Renal cortex interstitium (tissue), 15 donors: ENCODE measurements at places on chromosomes 13 and 19. TPM values are rescaled to one million over a fixed set of nuclear protein-coding genes. Genes with fewer than 3 reads are reported as not detected.

Gene TRPC4
- 4.5 TPM for polyA plus RNA-seq

Gene ECSIT
- polyA plus RNA-seq: 48.1 TPM

GRCh38 chr19:49017041-49017665 lies at the start of gene LHB:
LHB (minus strand) TSS chr19:49017091; CDS start chr19:49017081, 10 bp downstream.
- DNase-seq: no peak

Gene APOE
- 456 TPM for polyA plus RNA-seq

Gene CYP2S1
- 0.86 TPM for polyA plus RNA-seq

DNA sequence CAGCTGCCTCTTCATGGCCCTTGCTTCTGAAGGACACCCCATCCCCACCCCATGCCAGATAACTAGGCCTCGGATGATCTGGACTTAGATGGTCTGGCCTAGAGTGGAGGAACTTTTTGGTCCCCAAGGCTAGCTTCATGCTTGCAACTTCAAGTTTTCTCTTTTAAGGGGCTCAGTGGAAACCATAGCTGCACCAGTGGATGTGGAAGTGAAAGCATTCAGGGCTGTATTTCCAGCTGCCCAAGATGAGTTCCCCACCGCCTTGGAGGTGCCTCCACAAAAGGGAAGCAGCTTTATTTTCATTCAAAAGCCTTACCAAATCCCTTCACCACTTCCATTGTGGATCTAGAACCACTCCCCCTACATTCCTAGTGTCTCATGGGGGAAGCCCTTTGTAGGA lies 17.6 kb upstream of the GSX1 start:
- DNase-seq: no peak

DNA sequence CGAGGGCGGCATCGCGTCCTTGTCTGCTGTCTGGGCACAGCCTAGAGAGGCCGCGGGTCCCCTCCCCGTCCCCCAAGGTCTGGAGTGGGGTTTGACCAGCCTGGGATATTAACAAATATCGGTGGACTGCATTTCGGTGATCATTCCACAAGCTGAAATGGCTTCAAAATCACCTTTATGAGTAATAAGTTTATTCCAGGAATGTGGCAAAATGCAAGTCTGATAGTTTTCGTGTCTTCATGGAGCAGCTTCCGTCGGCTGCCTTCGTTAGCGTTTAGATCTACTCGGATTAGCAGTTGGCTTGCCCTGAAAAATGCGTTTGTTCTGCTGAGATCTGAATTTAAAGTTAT lies 1.1 kb upstream of the GJA3 start:
- DNase-seq: no peak

DNA sequence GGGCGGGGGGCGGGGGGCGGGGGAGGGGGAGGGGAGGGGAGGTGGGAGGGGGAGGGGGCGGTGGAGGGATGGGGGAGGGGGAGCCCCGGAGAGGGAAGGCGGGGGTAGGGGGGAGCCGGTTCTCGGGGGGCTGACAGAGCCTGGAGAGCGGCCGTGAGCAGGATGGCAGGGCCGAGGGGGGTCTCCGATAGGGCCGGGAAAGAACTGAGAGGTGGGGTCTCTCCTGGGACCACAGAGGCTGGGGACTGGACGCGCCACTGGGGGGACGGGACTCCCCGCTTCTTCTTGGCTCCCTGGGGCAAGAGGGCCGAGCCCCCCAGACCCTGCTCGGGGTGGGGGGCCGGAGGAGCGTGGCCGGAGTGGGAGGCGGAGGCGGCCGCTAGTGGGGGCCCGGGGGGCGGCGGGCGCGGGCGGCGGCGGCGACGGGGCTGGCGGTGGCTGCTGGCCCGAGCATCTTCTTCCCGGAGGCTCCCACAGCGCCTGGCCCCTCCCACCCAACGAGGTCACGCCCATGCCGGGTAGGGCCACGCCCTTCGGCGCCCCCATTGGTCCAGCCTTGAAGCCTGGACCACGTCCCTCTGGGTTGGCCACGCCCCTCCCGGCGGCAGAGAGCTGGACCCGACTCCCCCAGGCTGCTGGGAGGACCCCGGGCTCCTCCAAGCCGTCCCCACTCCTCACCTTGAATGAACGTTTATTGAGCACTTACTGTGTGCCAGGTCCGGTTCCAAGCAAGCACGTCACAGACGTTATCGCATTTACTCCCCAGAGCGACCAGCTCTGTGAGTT lies at the start of gene NOVA2:
Gene NOVA2, minus strand, starts transcription at position 313 of the 786 bp plus-strand sequence. CDS start 514 bp downstream, outside the sequence.
- DNase-seq: no peak
